ENCODE measurements at places on chromosomes 2 and 18.

GRCh38 chr2:7242189-7242867 is 325.1 kb downstream of the RNF144A start:
- DNase-seq, result no peak

GRCh38 chr2:17257189-17257909 is 260.9 kb downstream of the RAD51AP2 start:
- DNase-seq, result no peak

GRCh38 chr2:184628051-184628450 is 29.7 kb downstream of the ZNF804A start:
- no peak for DNase-seq

DNA sequence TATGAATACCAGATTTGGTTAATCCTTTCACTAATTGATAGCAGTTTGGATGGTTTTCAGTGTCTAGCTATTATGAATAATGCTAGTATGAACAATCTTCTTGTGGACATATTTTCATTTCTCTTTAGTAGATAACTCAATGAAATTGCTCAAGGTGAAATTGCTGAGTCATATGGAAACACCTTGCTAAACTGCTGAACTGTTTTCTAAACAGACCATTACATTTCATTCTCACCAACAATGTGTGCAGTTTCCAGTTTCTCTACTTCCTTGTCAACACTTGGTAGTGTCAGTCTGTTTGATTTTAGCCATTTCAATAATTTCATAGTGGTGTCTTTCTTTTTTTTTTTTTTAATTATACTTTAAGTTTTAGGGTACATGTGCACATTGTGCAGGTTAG is 250.0 kb downstream of the HRH4 start:
- no peak for DNase-seq

- no peak for DNase-seq
Observed at GRCh38 chr2:204205082-204205481, 268.5 kb downstream of the ICOS start.

- DNase-seq, result peak; percentile 73
Observed at GRCh38 chr2:85887566-85888019, 1.2 kb downstream of the ST3GAL5 start.

- DNase-seq, result no peak
Observed at GRCh38 chr2:71806432-71806831, 341.2 kb downstream of the CYP26B1 start.

DNA sequence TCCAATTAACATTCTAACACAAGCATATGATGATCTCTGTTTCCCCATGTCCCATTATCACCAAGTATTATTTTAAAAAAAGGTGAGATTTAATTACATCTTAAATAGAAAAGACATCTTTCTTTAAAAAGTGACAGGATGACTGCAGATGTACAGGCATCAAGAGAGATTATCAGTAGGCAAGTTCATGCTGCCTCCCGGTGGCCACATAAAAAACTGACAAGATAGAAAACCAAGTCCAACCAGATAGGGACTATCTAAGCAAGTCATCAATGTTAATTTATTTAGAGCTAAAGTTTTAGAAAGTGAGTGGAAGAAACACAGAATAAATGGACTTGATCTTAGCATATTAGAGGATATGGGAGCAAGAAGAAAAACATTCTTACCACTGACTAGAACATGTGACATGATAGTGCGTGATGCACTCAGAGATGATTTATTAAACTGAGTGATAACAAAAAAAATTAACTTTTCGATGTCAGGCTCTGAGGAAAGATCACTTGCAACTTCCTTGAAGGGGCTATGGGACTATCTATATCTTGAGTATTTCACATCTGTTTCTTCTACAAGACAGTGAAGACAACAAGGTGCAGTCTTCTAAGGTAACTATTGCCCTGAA is 5.4 kb upstream of the TDRD15 start:
- DNase-seq, result peak; percentile 34

DNA sequence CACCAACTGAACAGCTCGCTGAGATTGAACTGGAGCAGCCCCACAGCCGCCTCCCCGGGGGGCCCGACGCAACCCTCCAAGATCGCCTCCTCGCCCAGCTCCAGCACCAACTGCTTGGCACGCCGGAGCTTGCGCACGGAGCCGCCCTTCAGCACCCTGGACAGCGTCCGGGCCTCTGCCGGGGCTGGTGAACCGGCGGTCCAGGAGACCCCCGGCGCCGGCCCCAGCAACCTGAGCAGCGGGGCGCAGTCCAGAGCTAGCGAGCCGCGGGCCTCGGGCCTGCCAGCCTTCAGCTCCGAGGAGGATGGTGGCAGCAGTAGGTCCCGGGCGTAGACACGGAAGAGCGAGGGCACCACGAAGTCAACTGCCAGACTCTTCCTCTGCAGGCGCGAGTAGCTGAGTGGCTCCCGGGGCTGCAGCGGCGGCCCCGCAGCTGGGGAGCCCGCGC is 1.2 kb downstream of the ALK start:
- peak; percentile 50 for DNase-seq

- no peak for DNase-seq
Observed at GRCh38 chr2:70870790-70871189, 35.2 kb upstream of the CD207 start.

- DNase-seq, result peak; percentile 87
Observed at GRCh38 chr2:119647440-119648169, 31.4 kb upstream of the TMEM177 start.

DNA sequence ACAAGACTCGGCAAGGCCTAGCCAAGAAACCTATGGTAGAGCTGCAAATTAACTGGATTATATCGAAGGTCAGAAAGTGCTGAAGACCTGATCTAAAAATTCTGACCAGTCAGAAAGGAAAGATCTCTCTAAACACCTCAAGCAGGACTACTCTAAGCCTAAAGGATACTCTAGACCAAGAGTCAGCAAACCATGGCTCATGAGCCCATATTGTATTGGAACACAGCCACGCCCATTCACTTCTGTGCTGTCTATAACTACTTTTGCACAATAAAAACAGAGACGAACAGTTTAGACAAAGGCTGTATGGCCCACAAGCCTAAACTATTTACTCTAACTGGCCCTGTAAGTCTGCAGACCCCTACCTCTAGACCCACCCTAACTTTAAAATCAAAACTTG is 18.7 kb downstream of the RTN4 start:
- DNase-seq, result no peak

DNA sequence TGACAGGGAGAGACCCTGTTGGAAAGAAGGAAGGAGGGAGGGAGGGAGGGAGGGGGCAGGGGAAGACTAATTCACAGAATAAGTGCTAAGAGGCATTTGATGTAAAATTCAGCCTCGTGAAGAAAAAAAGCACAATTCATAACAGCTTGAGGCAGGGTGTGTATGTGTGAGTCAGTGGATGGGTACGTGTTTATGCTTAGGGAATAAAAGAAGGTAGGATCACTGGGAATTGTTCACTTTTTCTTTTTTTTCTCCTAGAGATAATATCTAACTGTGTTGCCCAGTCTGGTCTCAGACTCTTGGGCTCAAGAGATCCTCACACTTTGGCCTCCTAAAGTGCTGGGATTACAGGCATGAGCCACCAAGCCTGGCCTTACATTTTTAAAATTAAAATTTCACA is 39.2 kb downstream of the WDR33 start:
- DNase-seq, result no peak
